NCI-H2171 (cell line): ENCODE measurements at places on chromosomes 7 and 10.

- no peak for DNase-seq
Observed at GRCh38 chr7:47354831-47355541, 226.9 kb downstream of the TNS3 start.

- DNase-seq = no peak
Observed at GRCh38 chr7:24059775-24060174, 224.2 kb upstream of the NPY start.

GRCh38 chr10:21603721-21604120 is 69.7 kb downstream of the MLLT10 start:
- no peak for DNase-seq

GRCh38 chr10:3167611-3168330 is 4.8 kb downstream of the PITRM1 start:
- DNase-seq = no peak

- no peak for DNase-seq
Observed at GRCh38 chr10:69663369-69663947, 33.4 kb downstream of the FAM241B start.

DNA sequence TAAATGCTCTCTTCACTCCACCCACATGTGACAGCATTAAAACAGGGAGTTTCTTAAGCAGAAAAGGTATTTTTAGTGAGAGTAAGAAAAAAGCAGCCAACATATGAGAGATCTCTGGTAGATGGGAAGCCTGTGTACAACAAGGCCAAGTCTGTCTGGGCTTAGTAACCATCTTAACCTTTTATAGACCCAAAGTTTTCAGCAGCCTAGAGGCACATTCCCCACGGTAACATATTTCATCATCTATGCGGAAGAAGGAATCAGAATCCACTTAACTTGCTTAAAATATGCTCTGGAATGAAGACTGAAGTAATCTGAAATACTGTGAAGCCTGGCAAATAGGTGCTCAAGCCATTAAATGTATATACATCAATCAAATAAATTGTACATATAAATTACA is 127.8 kb downstream of the RAPGEF5 start:
- no peak for DNase-seq

GRCh38 chr7:37193087-37193774 is 255.4 kb downstream of the ELMO1 start:
- DNase-seq = no peak

GRCh38 chr7:129980667-129981066 is 27.9 kb upstream of the UBE2H start:
- DNase-seq = no peak

DNA sequence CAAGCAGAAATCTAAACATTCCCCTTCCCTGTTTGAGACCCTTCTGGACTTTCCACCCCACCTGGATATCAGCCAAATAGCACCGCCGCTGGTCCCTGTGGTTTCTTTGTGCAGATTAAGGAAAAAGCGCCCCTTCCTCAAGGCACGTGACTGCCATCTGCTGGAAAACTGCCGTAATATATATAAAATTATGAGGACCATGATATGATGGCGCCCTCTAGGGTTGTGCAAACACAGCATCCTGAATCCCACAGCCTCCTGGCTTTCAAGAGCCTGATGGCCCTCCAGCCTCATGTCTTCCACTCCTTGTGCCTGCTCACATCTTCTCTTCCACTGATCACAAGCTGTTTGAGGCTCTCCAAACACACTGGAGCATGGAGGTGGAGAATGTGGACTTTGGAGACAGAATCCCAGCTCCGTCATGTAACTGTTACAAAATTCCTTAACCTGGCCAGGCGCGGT is 121.3 kb downstream of the MYL10 start:
- DNase-seq = peak; percentile 90

DNA sequence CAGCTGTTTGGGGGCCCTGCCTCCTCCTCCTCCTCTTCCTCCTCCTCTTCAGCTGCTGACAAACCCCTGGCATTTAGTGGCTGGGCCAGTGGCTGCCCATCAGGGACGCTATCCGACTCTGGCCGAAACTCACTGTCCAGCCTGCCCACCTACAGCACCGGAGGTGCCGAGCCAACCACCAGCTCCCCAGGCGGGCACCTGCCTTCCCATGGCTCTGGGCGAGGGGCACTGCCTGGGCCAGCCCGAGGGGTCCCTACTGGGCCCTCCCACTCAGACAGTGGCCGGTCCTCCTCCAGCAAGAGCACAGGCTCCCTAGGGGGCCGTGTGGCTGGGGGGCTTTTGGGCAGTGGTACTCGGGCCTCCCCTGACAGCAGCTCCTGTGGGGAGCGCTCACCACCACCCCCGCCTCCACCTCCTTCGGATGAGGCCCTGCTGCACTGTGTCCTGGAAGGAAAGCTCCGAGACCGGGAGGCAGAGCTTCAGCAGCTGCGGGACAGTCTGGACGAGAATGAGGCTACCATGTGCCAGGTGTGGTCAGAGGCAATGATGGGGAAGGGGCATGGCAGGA is 4.1 kb downstream of the LZTS2 start:
- no peak for DNase-seq

DNA sequence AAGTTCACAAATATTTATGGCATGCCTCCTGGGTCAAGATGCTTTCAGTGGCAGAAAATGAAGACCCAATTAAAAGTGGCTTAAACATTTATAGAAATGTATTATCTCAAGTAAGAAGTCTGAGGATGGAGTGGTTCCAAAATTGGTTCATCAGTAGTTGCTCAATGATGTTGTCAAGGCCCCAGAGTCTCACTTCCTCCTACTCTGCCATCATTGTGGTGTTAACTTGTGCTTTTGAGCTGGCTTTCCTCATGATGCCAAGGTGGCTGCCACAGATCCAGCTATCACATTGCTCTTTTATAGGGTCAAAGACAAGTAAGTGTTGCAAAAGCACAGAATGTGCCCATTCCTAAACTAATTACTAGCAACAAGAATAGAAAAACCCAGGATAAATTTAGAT is 404.6 kb upstream of the NRP1 start:
- no peak for DNase-seq

- DNase-seq = no peak
Observed at GRCh38 chr10:7945469-7946187, 108.9 kb upstream of the GATA3 start.

DNA sequence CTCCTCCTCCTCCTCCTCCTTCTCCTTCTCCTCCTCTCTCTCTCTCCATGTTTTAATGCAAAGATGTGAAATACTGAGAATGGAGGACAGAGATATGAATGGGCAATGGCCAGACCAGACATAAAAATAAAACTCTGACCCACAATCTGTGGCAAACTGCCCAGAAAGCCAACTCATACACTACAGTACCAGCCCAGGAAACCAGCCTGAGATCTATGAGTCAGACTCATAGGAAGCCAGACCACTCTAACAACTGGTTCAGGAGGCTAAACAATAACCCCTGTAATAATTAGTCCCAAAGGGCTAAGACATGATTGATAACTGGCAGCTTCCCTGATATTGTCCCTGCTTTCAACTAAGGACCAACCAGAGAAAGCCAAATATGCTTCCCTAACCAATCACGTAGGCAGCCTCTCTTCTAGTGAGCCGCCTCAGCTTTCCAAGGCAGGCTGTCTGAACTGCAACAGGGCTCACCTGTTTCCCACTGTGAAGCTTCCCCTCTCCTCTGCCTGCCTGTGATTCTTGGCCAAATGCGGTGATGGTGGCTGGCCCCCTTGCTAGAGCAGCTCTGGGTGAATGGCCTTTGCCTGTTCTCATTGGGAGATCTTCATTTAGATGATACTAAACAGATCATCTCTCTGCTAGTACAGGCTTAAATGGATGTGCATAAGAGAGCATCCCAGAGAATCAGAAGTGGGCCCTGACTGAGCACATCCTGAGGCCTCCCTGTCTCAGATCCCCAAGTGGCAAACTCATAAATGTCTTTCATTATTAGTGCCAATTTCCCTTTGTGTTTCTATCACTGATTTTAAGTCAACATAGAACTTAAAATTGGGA is 817.6 kb downstream of the TNS3 start:
- no peak for DNase-seq

DNA sequence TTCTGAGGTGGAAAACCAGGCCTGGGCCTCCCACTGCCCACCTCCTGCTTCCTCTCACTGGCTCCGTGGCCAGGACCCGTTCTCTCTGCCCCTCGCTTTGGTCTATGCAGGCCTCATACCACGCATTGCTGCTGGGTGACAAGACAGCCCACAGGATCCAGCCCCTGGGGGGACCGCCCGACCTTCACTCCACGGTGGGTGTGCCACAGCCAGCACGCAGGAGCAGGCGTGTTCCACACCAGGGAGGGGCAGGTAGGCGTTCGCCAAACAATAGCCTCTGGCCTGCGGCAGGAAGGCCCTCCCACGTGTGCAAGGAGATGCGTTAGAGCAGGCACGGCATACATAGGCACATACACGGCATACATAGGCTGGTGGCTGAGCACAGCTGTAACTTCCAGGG is 233.4 kb downstream of the WDR37 start:
- no peak for DNase-seq

DNA sequence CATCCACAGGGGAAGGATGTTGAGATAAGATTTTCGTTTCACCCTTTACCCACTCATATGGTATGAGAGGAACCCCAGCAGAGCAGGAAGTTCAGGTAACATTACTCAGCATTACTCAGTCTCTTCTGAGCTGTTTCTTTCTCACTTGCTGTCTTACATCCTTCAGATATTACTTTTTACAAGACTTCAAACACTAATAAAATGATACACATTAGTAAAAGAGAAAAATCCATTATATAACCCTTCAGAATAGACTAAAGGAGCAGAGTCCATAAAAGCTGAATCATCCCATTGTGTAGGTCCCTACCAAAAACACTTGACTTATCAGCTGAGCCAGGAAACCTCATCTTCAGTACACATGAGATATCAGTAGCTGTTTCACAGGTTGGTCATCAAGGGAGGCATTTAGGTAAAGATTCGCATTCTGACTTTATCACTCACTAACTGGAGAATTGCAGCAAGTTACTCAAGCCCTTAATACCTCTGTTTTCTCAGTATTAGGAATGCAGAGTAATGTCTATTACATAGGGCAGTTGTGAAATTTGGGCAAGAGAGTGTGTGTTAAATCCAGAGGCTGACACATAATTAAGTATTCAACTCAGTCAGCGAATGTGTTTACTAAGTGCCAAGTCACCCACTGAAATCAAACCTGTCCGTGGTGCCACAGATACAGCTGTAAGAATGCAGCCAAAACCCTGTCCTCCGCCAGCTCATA is 44.7 kb downstream of the KLF6 start:
- DNase-seq = no peak

GRCh38 chr7:148026713-148027112 is 563.9 kb upstream of the C7orf33 start:
- no peak for DNase-seq

GRCh38 chr7:42926204-42926603 is 5.8 kb downstream of the PSMA2 start:
- no peak for DNase-seq

DNA sequence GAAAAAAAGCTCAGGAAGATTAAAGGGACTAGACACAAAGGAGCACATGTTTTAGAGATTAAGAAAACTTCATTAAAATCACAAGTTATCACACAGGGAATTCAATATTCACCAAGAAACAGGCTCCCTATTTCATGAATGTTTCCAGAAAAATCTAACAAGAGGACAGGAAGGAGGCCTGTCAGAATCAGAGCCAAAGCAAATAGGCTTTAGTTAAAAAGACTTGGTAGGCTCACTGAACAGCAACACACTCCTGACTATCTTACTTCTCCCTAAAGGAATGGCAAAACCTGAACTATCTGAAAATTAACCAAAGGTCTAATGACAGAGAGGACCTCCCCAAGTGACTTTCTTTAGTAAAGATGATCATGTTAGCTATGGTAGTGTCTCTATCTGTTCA is 188.3 kb upstream of the MEOX2 start:
- DNase-seq = no peak

- DNase-seq = no peak
Observed at GRCh38 chr10:33506838-33507661, 172.6 kb upstream of the NRP1 start.

DNA sequence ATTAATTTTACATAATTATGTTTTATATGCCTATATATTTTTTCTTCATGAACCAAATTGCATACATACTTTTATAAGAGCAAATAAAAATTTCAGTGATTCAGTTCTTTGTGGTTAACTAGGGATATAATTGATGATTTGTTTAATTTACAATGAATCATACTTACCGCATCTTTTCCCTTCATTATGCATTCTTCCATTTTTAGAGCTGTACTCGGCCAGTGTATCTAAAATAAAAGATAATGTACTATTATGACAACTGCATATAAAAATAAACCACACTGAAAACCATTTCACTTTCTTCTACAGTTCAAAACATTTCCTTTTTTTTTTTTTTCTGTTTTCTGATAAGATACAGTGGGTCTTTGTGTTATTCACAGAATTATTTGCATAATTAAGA is 179.9 kb downstream of the SEMA3E start:
- DNase-seq = no peak

- DNase-seq = no peak
Observed at GRCh38 chr7:51357821-51358220, 41.2 kb upstream of the COBL start.

DNA sequence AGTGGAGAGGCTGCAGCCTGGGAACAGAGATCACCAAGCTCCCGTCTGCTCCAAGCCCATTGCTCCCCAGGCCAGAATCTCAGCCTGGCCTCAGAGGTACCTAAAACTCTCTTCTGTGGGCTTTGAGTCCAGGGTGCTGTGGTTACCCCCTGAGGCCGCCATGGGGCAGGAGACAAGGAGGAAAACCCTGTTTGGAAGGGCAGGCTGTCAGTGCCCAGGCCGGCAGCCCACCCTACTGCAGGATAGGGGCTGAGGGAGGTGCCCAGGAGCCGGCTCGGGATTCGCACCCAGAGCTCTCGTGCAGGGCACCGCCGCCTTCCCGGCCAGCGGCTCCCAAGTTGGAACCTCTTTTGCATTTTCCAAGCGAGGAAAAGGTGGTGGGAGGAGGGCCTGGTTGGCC is 24.5 kb downstream of the UNCX start:
- DNase-seq = no peak

DNA sequence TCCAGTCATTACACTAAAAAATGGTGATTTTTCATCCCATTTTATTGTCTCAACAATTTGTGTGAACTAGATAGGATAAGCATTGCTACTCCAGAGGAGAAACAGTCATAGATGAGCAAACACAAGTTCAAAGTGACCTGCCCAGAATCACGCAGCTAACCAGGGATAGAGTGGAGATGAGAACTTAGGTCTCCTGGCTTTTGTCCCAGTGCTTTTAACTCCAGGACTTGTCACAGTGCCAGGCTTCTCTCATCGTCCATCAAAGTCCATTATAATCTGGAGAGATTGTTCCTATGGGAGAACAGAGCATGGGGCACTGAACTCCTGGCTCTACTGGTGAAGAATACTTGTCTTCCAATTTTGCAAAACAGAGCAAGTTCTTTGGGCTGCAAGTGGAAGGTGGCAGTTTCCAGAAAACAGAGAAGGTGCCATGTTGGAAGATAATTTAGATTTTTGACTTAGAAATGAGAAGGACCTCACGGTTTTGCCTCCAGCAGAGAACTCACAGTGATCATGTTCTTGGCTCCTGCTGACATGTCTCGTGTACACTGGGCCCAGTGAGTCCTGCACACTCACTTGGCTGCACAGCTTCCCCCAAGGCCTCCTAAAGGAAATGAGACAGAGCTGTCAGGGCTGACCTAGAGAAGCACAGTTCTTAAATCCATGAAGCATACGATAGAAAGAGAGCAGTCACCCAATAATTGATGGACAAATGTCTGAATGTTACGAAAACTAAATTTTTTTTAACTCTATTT is 322.9 kb upstream of the NRP1 start:
- DNase-seq = no peak
